CD4-positive, alpha-beta memory T cell (primary cell): ENCODE measurements at places on chromosomes 1 and 21.
A peak's percentile ranks its signal among the peaks of the same experiment; 100 is the strongest.

- peak; percentile 57 for DNase-seq
Observed at GRCh38 chr1:2555634-2556276, 416 bp upstream of the TNFRSF14 start.

DNA sequence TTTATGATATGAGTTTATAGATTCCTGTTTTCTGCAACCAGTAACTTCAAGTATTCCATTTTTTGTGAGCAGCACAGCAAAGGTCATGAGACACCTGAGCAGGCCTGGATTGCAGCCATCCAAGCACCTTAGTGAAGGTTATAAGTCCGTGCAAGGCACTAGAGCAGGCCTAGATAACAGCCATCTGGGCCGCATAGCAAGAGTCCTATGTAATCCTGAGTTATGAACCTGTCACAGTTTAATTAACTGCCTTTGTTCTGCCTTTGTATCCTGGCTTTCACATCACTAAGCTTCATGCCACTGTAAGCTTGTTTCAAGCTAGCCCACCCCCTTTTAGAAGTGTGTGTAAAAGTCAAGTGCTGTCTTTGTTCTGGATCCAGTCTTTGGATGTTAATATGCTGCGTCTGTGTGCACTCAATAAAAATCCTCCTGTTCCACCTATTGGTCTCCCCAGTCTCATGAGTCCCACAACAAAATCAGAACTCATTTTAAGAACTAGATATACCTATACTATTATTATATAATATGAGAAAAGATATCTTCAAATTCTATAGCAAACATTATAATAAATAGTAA is 556.2 kb upstream of the CHRM3 start:
- DNase-seq, result no peak

GRCh38 chr1:171929121-171929520 is 87.8 kb downstream of the DNM3 start:
- no peak for DNase-seq

DNA sequence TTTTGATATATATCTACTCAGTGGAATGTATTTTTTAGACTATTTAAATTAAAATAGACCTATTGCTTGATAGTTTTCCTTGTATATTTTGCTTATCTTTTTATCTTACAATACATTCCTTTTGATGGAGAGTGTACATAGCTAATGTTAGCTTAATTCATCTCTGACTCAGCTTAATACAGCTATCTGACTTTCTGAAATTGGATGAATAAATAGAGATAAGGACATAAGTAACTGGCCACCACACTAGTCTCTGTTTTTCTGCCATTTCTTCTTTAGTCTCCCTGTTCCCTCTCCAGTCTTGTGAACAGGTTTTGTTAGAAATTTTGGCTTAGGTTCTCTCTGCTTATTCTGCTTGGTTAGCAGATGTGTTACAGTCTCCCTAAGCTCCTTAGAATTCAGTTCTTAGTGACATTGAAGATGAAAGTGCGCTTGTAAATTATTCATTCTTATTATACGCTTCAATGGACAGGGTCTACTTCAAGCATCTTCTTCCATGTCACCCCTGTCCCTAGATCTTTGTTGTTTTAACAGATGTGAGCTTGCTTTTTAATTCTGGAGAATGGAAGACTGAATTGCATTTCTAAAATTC is 59.6 kb downstream of the XPR1 start:
- no peak for DNase-seq

DNA sequence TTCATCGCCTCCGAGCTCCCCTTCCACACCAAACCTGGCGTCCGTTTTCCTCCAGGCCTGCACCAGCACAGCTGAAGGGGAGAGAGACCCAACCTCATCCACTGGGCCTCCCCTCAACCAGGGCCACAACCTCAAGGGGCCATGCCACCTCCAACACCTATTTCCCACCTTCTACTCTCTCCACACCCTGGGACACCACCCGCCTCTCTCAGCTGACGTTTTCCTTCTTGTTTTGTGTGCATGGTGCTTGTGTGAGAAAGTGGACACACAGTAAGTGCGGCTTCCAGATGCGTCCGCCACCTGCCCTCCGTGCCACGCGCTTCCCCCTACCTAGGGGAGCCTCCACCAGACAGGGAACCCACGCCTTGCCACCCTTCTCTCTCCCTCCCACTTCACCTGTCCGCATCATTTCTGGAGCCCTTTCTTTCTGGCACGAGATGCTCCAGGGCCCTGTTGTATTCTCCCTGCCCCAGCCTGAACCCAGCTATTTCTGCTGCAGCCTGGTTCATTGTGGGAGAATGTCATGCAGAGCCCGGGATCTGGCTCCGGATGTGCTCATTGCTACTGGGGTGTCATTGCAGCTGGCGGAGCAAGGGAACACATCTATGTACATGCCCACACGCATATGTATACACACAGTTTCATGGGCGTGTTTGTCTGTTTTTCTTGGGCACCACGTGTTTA is 1.3 kb upstream of the GNB1 start:
- DNase-seq, result no peak

GRCh38 chr1:227937031-227937837 is 10.5 kb downstream of the WNT9A start:
- DNase-seq, result no peak

DNA sequence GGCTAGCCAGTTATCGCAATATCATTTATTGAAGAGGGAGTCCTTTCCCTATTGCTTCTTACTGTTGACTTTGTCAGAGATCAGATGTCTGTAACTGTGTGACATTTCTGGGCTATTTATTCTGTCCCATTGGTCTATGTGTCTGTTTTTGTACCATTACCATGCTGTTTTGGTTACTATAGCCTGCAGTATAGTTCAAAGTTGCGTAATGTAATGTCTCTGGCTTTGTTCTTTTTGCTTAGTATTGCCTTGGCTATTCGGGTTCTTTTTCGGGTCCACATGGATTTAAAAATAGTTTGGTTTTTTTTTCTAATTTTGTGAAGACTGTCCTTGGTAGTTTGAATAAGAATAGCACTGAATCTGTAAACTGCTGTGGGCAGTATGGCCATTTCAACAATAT is 273.7 kb downstream of the SDCCAG8 start:
- no peak for DNase-seq

GRCh38 chr1:160340866-160341265 is 2.2 kb downstream of the COPA start:
- DNase-seq, result no peak

DNA sequence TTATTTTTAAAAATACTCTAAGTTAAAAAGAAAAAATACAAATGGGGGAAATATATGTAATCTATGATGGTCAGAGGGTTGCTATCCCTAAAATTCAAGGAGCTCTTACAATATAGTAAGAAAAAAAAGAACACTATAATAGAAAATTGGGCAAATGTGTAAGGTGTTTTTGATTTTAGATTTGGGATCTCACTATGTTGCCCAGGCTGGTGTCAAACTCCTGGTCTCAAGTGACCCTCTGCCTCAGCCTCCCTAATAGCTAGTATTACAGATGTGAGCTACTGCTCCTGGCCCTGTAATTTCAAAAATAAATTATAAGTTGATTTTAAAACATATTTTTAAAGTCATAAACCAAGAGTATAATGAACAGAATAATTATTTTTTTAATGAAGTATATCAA is 45.9 kb downstream of the CDC42BPA start:
- no peak for DNase-seq

DNA sequence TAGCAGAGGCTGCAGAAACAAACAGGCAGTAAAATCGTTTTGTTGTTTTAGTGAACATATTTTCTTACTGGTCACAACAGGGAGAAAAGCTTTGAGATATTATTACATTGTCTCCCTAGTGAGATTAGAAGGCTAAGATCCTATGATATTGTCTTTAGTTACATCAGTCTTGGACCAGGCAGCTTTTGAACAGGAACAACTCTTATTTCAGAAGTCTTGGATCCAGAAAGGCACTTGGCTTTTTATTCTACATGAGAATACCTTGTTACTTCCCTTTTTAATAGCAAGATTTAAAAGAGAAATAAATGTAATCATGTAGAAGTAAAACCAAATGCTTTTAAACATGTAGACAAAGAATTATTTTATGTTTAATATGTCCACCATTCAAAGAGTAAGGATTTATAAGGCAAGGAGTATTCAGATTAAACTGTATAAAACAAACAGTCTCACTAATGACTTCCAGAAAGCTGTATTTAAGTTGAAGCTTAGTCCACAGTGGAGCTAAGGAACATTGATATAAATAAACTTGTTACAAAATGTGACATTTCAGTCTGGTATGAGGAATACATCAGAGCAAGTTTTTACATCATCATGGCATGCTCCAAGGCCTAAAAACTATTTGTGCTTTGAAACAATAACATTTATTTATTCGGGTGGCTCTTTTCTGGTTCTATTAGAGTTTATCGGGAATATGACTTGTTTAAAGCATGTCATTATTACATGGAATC is 72.2 kb downstream of the PHTF1 start:
- no peak for DNase-seq

DNA sequence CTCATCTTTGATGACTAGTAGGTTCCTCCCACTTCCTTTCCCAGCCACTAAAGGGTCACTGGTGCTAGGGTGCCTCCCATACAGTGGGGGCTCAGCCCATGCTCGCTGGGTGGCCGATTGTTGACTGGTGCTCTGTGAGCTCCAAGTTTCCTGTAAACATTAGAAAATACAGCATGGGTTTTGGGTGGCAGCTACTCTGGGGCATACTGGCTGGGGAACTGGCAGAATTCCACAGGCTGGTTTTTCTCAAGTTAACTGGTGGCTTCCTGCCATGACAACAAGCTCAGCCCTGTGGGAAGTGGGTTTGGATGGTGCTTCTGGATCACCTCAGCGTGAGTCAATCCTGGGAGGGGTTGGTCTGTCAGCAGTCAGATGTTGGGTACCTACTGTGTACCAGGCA is 28.7 kb upstream of the CRNN start:
- no peak for DNase-seq

- DNase-seq, result no peak
Observed at GRCh38 chr1:183467687-183468086, 4.6 kb upstream of the SMG7 start.

DNA sequence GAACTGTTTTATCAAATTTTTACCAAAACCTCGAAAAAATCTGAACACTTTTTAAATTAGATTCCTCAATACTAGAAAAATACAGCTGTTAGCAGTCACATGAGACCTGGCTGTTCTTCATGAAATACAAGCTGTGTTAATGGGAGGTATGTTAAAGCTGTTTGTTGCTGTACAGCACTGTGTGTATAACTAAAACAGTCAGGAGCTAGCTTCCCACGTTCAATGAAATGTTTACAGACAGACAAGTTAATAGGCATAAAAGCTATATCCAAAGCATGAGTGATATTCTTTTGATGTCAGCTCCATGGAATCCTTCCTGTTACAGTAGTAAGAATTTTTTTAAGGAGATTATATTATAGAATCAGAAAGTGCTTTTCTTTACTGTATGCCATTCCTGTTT is 223.2 kb upstream of the FOXD3 start:
- no peak for DNase-seq

DNA sequence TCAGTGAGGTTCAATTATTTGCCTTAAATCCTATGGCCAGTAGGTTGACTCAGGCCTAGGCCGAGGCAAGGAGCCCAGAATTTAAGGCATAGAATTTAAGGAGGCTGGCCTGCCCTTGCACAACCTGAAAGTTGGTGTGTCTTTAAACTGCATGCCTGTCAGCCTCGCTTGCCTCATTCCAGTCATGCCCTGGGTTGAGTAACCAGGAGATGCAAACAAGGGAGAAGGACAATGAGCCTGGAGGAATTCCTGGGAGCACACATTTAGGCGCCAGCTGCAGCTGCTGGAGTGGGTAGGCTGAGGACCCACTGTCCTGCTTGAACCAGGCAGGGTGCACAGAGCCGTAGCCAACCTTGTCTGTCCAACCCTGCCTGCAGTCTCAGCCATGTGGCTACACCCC is 11.7 kb downstream of the CD2 start:
- no peak for DNase-seq

DNA sequence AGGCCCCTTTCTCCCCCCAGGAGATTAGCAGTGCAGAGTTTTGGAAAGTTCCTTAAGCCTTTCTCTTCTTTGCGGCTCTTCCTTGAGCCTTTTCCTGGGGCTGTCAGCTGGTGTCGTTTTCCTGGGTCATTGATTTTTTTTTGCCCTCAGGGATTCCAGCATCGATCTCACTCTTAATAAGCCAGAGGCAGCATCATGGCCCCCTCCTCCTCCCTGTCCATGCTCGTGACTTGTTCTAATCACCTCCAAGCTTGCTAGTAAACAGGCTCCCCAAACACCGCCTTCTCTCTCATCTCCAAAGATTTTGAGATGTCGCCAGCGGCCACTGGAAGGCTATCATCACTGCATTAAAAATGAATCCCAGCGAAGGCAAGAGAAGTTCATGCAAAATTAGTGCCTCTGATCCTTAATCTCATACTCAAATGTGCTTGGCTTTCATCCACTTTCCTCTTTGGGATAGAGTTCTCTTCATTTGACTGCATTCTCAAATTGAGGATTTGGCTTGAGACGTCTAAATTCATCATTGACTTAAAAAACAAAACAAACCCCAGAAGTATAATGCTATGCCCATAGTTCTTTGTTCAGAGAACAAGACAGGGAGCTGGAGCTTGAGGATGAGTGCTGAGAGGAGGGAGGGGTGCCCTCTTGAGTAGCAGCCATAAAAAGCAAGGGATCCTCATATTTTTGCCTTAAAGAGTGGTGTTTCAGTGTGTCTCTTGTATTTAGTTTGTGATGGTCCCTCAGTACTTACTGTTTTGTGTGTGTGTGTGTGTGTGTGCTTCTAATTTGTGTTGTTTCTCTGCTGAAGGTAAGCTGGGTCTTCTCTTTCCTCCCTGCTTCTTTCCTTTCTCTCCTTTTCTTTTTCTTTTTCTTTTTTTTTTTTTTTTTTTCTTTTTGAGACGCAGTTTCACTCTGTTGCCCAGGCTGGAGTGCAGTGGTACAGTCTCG is 3.2 kb downstream of the EVA1C start:
- DNase-seq, result no peak

GRCh38 chr1:174815474-174815908 is 184.3 kb upstream of the CACYBP start:
- DNase-seq, result no peak
